Adrenal gland (tissue), 19 donors: ENCODE measurements at places on chromosomes 16 and 17. TPM values are rescaled to one million over a fixed set of nuclear protein-coding genes. Genes with fewer than 3 reads are reported as not detected.

Gene HS3ST3A1
- 0.09 TPM for polyA plus RNA-seq

Gene TRPV2
- 23.3 TPM for polyA plus RNA-seq

Gene MLLT6
- polyA plus RNA-seq, result 27.3 TPM

DNA sequence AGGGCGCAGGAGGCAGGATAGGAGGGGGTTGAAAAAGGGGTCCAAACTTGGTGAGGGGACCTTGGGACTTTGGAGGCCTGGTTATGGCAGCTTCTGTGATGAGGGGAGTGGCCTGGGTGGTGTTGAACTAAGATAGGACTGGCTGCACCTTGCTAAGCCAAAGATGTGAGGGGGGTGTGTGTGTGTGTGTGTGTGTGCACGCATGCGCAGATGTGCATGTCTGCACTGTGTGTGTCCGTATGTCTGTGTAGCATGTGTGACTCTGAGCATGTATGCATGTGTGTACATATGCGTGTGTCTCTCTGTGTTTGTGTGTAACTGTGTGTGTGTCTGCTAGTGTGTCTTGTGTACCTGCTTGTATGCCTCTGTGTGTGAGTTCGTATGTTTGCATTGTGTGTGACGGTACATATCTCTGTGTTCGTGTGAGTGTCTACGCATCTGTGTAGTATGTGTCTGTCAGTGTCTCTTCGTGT lies 4.1 kb downstream of the SLC16A5 start:
- no peak overlapping the region for H3K27ac ChIP-seq
- peaks cover 6% of the 10 kb centered on the region for H3K4me1 ChIP-seq
- DNase-seq, result no peak
- H3K4me3 ChIP-seq, result no peak overlapping the region
- no peaks in the 10 kb centered on the region for H3K27me3 ChIP-seq

GRCh38 chr17:78895322-78895721 lies 7.7 kb downstream of the CEP295NL start:
- no peak overlapping the region for H3K4me3 ChIP-seq
- no peak overlapping the region for H3K27ac ChIP-seq
- no peak for DNase-seq
- H3K27me3 ChIP-seq, result no peaks in the 10 kb centered on the region

- no peak for DNase-seq
- no peaks in the 10 kb centered on the region for H3K4me1 ChIP-seq
- no peak overlapping the region for H3K4me3 ChIP-seq
- no peaks in the 10 kb centered on the region for H3K36me3 ChIP-seq
- H3K27me3 ChIP-seq, result no peaks in the 10 kb centered on the region
Measured at GRCh38 chr17:35038453-35038852, 25.1 kb downstream of the RFFL start.

GRCh38 chr17:81396722-81397313 lies 1.6 kb downstream of the BAHCC1 start:
- peak overlapping the region; percentile 96 for H3K4me3 ChIP-seq
- H3K36me3 ChIP-seq, result no peaks in the 10 kb centered on the region
- peak overlapping the region; percentile 92 for H3K27ac ChIP-seq
- peak; percentile 63 for DNase-seq
- no peaks in the 10 kb centered on the region for H3K27me3 ChIP-seq

Gene SPATA22
- 0.54 TPM for polyA plus RNA-seq

DNA sequence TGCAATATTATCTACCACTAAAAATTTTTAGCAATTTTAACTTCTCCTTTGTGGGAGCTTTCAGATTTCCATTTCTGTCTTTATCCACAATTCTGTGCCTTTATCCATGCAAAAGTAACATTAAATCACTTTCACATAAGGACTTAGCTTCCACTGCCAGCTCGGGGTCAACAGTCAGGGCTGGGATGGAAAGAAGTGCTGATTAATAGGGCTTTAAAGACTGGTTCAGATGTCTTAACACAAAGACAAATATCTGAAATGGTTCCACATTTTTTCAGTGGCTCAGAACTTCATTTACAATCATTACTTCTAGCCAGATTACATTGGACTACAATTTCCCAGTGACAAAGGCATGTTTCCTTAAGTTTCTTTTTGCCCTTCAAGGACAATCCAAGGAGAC lies 191.8 kb upstream of the CPHXL start:
- no peak overlapping the region for H3K27ac ChIP-seq
- no peak for DNase-seq
- no peak overlapping the region for H3K4me3 ChIP-seq
- no peaks in the 10 kb centered on the region for H3K27me3 ChIP-seq

Gene MED13
- 8.2 TPM for polyA plus RNA-seq

DNA sequence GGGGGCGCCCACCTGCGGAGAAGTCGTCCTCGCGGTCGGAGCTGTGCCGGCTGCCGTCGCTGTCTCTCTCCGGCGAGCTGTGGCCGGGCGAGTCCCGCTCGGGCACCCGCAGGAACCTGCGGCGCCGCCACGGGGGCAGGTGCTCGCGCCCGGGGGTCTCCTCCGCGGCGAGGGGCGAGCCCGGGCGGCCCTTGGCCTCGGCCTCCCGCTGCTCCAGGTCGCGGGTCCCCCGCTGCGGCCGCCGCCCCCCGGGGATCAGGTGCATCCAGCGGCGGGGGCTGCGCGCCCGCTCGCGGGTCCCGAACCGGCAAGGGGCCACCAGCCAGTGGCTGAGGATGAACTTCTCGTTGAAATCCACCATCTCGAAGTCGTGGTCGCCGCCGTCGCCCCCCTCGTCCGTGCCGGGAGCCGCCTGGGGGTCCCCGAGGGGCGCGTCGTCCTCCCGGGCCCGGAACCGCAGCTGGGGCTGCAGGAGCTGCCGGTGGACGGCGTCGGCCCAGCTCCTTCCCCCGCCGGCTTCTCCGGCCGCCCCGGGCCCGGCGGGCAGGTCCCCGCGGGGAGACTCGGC lies 41.4 kb upstream of the BHLHA9 start:
- no peaks in the 10 kb centered on the region for H3K36me3 ChIP-seq
- H3K27ac ChIP-seq, result peak overlapping the region; percentile 76
- no peak for DNase-seq
- H3K27me3 ChIP-seq, result peaks cover 35% of the 10 kb centered on the region
- no peak overlapping the region for H3K4me3 ChIP-seq
- peaks cover 14% of the 10 kb centered on the region for H3K4me1 ChIP-seq

Gene ATP2A3
- polyA plus RNA-seq, result 3.7 TPM

DNA sequence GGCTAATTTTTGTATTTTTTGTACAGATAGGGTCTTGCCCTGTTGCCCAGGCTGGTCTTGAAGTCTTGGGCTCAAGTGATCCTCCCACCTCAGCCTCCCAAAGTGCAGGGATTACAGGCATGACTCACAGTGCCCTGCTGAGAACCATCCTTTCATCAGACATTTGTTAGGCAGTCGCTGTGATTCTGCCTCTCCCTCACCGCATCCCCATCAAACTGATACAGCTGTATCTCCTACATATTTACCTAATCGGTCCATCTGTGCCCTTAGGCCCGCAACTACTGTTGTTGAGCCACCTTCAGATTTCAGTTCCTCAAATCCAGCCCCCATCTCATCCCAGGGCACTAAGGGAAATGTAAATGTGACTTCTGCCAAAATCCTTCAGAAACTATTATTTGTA lies 2.0 kb upstream of the SLC43A2 start:
- no peak for DNase-seq
- peaks cover 31% of the 10 kb centered on the region for H3K4me1 ChIP-seq
- H3K4me3 ChIP-seq, result no peak overlapping the region
- no peaks in the 10 kb centered on the region for H3K27me3 ChIP-seq
- no peak overlapping the region for H3K27ac ChIP-seq

DNA sequence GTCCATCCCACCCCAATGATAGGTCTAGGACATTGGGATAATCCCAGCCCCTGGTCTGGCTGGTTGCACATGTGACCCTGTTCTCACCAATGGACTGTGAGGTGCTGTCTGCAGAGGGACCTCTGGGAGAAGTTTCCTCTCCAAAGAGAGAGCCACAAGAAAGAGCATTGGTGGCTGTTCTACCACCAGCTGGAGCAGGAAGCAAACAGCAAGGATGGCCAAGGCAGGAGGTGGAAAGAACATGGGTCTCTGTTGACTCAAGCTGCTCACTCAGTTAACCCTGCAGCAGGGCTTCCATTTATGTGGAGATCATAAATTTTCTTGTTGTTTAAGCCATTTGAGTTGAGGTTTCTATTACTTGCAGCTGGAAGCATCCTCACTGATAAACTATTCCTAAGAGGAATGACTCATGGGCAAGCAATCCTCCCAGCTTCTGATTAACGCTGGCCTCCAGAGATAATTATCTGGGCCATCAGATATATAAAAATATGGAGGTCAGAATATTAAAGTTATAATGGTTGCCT lies 52.6 kb downstream of the CYB5B start:
- peak overlapping the region; percentile 41 for H3K27ac ChIP-seq
- peaks cover 26% of the 10 kb centered on the region for H3K4me1 ChIP-seq
- H3K36me3 ChIP-seq, result no peaks in the 10 kb centered on the region
- no peak overlapping the region for H3K4me3 ChIP-seq
- DNase-seq, result peak; percentile 48
- no peaks in the 10 kb centered on the region for H3K27me3 ChIP-seq

GRCh38 chr16:14109077-14109775 lies 38.1 kb downstream of the MRTFB start:
- peaks cover 50% of the 10 kb centered on the region for H3K4me1 ChIP-seq
- H3K4me3 ChIP-seq, result no peak overlapping the region
- no peak overlapping the region for H3K27ac ChIP-seq
- H3K27me3 ChIP-seq, result no peaks in the 10 kb centered on the region

- DNase-seq, result no peak
- no peaks in the 10 kb centered on the region for H3K4me1 ChIP-seq
- no peak overlapping the region for H3K27ac ChIP-seq
- no peak overlapping the region for H3K4me3 ChIP-seq
Measured at GRCh38 chr16:23227529-23227928, 45.0 kb downstream of the SCNN1G start.

- H3K4me3 ChIP-seq, result no peak overlapping the region
- H3K27me3 ChIP-seq, result no peaks in the 10 kb centered on the region
- DNase-seq, result no peak
Measured at GRCh38 chr17:18187226-18187625, 3.6 kb downstream of the ALKBH5 start.

DNA sequence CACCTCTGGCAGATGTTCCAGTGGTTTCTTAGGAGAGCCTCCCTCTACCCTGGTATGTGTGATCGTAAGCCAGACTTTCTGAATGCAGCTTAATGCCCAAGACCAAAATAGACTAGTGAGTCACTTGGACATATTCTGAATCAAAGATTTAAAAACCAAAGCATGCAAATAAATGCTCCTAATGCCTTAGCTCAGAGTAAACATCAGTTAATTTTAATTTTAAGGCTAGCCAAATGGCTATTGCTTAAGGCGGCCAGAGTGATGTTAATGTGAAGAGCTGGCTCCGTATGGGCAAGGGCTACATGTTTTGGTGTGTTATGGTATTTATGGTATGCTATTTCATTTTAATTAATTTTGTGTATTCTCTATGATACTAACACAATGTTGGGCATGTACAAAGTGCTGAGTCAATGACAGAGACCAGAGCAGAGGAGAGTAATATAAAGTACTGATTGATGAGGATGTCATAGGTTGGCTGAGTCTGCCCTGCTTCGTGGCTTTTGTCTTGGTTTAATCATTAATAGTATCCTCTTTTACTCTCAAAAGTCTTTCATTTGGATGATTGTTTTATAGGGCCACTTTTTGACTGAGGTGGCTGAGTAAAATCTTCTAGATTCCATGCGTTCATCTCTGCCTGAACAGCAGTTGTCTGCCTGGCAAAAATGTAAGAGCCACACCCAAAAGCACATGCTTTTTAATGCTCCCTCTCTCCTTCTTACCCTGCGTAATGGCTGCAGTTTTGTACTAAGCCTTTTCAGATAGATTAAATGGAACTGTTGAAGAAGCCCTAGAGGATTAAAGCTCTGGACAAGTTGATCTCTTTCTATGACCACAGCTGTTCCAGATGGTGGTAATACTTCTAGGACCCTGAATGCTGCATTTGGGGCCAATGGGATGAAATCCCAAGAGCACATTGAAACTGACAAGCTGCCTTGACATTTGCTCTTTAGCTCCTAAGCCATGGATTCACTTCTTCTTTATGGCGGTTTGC lies 59.6 kb downstream of the MAP2K6 start:
- no peak for DNase-seq
- H3K4me1 ChIP-seq, result no peaks in the 10 kb centered on the region
- no peaks in the 10 kb centered on the region for H3K27me3 ChIP-seq
- no peak overlapping the region for H3K4me3 ChIP-seq

Gene DNAAF1
- polyA plus RNA-seq, result 10.4 TPM

GRCh38 chr17:66702106-66702936 lies 132.6 kb upstream of the CACNG5 start:
- no peaks in the 10 kb centered on the region for H3K27me3 ChIP-seq
- H3K4me3 ChIP-seq, result no peak overlapping the region
